Activated CD4-positive, alpha-beta T cell treated with anti-CD3 and anti-CD28 coated beads, Interleukin-2, amount 10 ng/mL, durations not matched to agents 24 days and 14 days (primary cell): ENCODE measurements at places on chromosomes 5 and 9.

GRCh38 chr9:128113526-128114325 is 13.8 kb downstream of the PTGES2 start:
- peaks cover 12% of the 10 kb centered on the region for H3K4me1 ChIP-seq
- H3K36me3 ChIP-seq = peaks cover 24% of the 10 kb centered on the region
- DNase-seq = no peak
- no peak overlapping the region for H3K4me3 ChIP-seq
- no peaks in the 10 kb centered on the region for H3K27me3 ChIP-seq

GRCh38 chr5:103674251-103674650 is 111.7 kb upstream of the NUDT12 start:
- no peak for DNase-seq
- H3K27me3 ChIP-seq = no peaks in the 10 kb centered on the region
- no peaks in the 10 kb centered on the region for H3K4me1 ChIP-seq
- H3K27ac ChIP-seq = no peak overlapping the region
- H3K4me3 ChIP-seq = no peak overlapping the region

DNA sequence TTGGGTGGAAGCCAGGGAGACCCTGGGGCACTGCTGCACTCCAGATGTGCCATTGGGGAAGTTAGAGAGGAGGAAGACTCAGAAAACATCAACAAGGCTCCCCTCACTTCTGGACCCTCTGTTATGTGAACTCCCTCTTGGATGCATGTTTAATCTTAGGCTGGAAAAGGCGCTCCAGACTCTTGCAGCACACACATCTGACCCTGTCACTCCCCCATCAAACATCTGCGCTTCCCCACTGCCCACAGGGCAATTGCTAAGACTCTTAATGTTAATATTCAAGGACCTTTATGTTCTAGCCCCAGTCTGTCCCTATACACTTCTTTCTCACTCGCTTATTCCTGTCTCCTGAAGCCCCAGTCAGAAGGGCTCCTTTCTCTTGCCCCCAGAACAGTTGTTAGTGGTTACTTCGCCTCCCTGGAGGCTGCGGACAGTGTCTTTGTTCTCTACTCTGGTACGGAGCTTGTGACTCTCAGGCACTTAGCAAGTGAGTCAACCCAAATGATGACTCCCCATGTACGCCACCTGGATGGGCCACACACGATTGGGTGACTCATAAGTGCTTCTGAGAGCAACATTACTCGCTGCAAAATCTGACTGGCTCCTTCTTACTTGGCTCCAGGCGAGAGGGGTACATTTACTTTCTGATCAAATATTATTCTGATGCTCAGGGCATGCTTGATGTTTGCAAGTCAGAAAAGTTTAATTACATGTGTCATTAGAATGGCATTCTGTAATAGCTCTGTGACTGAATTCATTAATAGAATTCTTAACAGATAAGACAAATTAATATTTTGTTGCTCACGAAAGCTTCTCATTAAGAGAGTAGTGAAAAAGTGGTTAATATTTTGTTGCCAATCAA is 193.6 kb downstream of the HSPA4 start:
- H3K4me3 ChIP-seq = no peak overlapping the region
- peaks cover 17% of the 10 kb centered on the region for H3K4me1 ChIP-seq
- no peaks in the 10 kb centered on the region for H3K27me3 ChIP-seq
- DNase-seq = peak; percentile 66
- H3K27ac ChIP-seq = no peak overlapping the region
- H3K36me3 ChIP-seq = no peaks in the 10 kb centered on the region

- no peak overlapping the region for H3K27ac ChIP-seq
- H3K4me1 ChIP-seq = peaks cover 8% of the 10 kb centered on the region
- DNase-seq = no peak
- peaks cover 42% of the 10 kb centered on the region for H3K27me3 ChIP-seq
- no peaks in the 10 kb centered on the region for H3K36me3 ChIP-seq
Measured at GRCh38 chr9:126483468-126484073, 130.2 kb upstream of the LMX1B start.

DNA sequence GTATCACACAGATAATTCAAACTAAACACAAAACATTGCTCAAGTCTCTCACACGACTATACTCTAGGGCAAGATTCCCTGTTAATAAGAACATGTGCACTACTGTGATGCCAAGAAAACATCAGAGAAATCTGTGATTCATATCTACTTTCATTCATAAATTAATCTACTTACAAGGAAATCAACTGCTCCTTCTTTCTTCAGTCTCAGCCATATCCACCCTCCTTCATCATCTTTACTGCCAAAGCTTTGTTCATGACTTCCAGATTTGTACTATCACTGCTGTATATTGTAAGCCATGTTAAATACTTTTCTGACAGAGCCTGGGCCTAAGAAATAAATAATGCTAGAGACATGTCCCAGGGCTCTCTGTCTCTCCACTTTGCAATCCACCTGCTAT is 35.1 kb downstream of the CTNNAL1 start:
- no peaks in the 10 kb centered on the region for H3K4me1 ChIP-seq
- no peak for DNase-seq
- no peaks in the 10 kb centered on the region for H3K27me3 ChIP-seq
- H3K36me3 ChIP-seq = no peaks in the 10 kb centered on the region
- H3K4me3 ChIP-seq = no peak overlapping the region

DNA sequence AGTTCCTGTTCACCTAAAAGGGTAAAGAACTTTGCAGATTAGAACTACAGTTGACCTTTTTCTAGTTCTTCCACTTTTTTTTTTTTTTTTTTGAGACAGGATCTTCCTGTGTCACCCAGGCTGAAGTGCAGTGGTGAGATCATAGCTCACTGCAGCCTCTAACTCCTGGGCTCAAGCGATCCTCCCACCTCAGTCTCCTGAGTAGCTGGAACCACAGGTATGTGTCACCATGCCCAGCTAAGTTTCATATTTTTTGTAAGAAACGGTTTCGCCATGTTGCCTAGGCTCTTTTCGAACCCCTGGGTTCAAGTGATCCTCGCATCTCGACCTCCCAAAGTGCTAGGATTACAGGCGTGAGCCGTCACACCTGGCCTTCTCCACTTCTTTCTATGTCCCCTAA is 39.7 kb upstream of the TNFAIP8 start:
- DNase-seq = peak; percentile 77
- H3K4me1 ChIP-seq = peaks cover 81% of the 10 kb centered on the region
- peak overlapping the region; percentile 89 for H3K27ac ChIP-seq
- H3K4me3 ChIP-seq = peak overlapping the region; percentile 67
- H3K36me3 ChIP-seq = peaks cover 27% of the 10 kb centered on the region

DNA sequence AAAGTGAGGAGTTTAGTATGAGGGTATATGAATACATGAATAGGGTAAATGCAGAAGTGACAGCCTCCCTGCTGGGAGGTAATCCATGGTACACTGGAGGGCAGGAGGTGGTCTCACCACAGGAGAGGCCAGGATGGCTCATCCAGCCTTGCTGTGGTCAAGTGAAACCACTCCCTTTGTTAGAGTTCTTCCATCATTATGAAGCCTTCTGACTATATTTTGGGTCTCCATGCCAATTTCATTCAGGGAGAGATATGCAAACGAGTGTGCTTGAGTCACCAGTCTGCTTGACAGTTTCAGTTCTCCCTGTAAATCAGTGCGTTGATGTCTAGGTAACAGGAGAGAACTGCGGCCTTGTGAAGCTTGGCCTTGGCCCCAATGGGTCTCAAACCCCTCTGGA is 16.4 kb downstream of the PPP3R2 start:
- H3K36me3 ChIP-seq = no peaks in the 10 kb centered on the region
- H3K4me1 ChIP-seq = peaks cover 2% of the 10 kb centered on the region
- H3K27me3 ChIP-seq = no peaks in the 10 kb centered on the region
- H3K4me3 ChIP-seq = no peak overlapping the region
- H3K27ac ChIP-seq = no peak overlapping the region

- peak; percentile 92 for DNase-seq
- H3K36me3 ChIP-seq = peaks cover 5% of the 10 kb centered on the region
- peak overlapping the region; percentile 65 for H3K4me3 ChIP-seq
- peaks cover 73% of the 10 kb centered on the region for H3K4me1 ChIP-seq
- H3K27me3 ChIP-seq = no peaks in the 10 kb centered on the region
Measured at GRCh38 chr5:157603333-157604190, 28.0 kb upstream of the ADAM19 start.

GRCh38 chr5:1197876-1198666 is 3.3 kb upstream of the SLC6A19 start:
- no peaks in the 10 kb centered on the region for H3K4me1 ChIP-seq
- no peak for DNase-seq
- no peaks in the 10 kb centered on the region for H3K36me3 ChIP-seq
- H3K27me3 ChIP-seq = peaks cover 2% of the 10 kb centered on the region
- no peak overlapping the region for H3K27ac ChIP-seq
- no peak overlapping the region for H3K4me3 ChIP-seq

- no peak overlapping the region for H3K27ac ChIP-seq
- DNase-seq = peak; percentile 73
- H3K36me3 ChIP-seq = peaks cover 11% of the 10 kb centered on the region
- no peak overlapping the region for H3K4me3 ChIP-seq
- no peaks in the 10 kb centered on the region for H3K27me3 ChIP-seq
Measured at GRCh38 chr5:132475497-132475882, 15.1 kb downstream of the IRF1 start.

DNA sequence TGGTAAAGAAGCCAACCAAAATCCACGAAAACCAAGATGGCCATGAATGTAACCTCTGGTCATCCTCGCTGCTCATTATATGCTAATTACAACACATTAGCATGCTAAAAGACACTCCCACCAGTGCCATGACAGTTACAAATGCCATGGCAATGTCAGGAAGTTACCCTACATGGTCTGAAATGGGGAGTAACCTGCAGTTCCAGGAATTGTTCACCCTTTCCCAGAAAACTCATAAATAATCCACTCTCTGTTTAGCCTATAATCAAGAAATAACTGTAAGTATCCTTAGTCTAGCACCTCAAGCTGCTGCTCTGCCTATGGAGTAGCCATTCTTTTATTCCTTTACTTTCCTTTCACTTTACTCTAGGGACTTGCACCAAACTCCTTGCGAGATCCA is 160.6 kb downstream of the EFNA5 start:
- no peak for DNase-seq
- peaks cover 12% of the 10 kb centered on the region for H3K27me3 ChIP-seq
- H3K4me1 ChIP-seq = no peaks in the 10 kb centered on the region
- no peaks in the 10 kb centered on the region for H3K36me3 ChIP-seq
- H3K27ac ChIP-seq = no peak overlapping the region

- no peak overlapping the region for H3K27ac ChIP-seq
- no peaks in the 10 kb centered on the region for H3K4me1 ChIP-seq
- no peak for DNase-seq
- H3K27me3 ChIP-seq = no peaks in the 10 kb centered on the region
- no peaks in the 10 kb centered on the region for H3K36me3 ChIP-seq
- no peak overlapping the region for H3K4me3 ChIP-seq
Measured at GRCh38 chr9:115327436-115328122, 209.6 kb upstream of the TNC start.

- peak overlapping the region; percentile 99 for H3K27ac ChIP-seq
- peak overlapping the region; percentile 85 for H3K4me3 ChIP-seq
- no peaks in the 10 kb centered on the region for H3K27me3 ChIP-seq
- DNase-seq = no peak
- peaks cover 74% of the 10 kb centered on the region for H3K4me1 ChIP-seq
Measured at GRCh38 chr9:120889606-120890271, 12.8 kb upstream of the PHF19 start.

- DNase-seq = no peak
- no peak overlapping the region for H3K4me3 ChIP-seq
- no peak overlapping the region for H3K27ac ChIP-seq
- H3K27me3 ChIP-seq = no peaks in the 10 kb centered on the region
- H3K4me1 ChIP-seq = peaks cover 5% of the 10 kb centered on the region
Measured at GRCh38 chr5:142134331-142135010, 25.9 kb downstream of the NDFIP1 start.

- no peak for DNase-seq
- no peaks in the 10 kb centered on the region for H3K4me1 ChIP-seq
- H3K36me3 ChIP-seq = no peaks in the 10 kb centered on the region
- H3K27ac ChIP-seq = no peak overlapping the region
Measured at GRCh38 chr5:103375863-103376591, 117.5 kb downstream of the MACIR start.

DNA sequence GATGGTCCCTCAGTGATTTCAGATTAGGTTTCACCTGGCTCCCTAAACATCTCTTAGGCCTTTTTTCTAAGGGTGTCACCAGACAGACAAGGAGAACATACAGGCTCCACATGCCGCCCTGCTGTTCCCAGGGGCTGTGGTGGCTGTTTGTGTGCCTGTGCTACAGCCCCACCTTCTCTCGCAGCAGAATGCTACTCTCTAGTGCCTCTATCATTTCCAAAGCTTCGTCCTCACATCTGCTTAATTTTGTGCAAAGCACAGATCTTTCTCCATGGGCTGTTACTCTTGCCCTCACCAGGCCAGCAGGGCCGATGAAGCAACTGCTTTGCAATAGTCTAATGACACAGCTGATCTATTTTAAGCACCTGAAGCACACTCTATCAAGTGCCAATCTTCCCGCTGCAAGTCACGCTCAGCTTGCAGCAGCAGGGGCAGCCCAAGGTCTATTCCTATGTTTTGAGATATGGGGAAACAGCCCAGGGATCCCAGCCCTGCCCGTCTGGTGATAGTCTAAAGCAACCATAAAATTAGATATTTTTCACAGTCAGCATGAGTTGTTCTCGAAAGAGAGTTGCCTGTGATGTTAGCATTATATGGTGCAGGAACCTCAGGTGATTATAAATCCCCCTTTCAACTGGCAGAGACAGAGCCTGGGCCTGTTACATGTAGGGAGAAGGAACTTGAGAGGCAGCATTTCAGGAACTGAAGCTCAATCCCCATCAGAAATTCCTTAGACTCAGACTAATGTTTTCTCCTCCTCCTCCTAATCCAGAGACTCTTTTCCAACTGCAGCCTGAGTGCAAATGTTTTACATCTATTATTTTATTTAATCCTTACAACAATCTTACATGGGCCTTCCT is 12.7 kb downstream of the ABLIM3 start:
- no peak overlapping the region for H3K27ac ChIP-seq
- no peaks in the 10 kb centered on the region for H3K36me3 ChIP-seq
- H3K27me3 ChIP-seq = peaks cover 9% of the 10 kb centered on the region
- DNase-seq = no peak
- no peaks in the 10 kb centered on the region for H3K4me1 ChIP-seq
- H3K4me3 ChIP-seq = no peak overlapping the region

DNA sequence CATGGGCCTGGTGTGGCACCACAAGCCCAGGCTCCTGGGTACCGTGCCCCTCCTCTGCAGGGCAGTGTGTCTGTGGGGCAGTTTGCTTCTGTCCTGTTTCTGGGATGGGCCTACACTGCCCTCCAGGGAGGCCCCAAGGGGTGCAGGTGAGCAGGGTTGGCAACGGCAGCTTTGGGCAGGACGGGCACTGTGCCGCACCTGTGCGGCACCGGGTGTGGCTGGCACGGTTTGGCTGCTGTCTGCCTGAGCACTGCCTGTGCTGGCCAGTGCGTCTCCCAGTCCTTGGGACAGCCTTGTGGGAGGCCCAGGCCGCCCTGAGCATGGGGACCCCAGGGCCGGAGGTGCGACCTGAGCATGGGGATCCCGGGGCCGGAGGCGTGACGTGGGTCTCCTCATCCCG is 37.2 kb downstream of the RXRA start:
- no peaks in the 10 kb centered on the region for H3K36me3 ChIP-seq
- H3K4me3 ChIP-seq = no peak overlapping the region
- no peak overlapping the region for H3K27ac ChIP-seq

- DNase-seq = no peak
- H3K4me3 ChIP-seq = no peak overlapping the region
- no peaks in the 10 kb centered on the region for H3K4me1 ChIP-seq
- no peak overlapping the region for H3K27ac ChIP-seq
- H3K36me3 ChIP-seq = no peaks in the 10 kb centered on the region
Measured at GRCh38 chr9:99392986-99393385, 170.9 kb downstream of the SEC61B start.
